Stimulated activated CD4-positive, alpha-beta T cell treated with anti-CD3 and anti-CD28 coated beads, Interleukin-12 subunit alpha, Interleukin-12 subunit beta, amount 100 ng/mL, for 24 hours (primary cell): ENCODE measurements at places on chromosomes 2 and 18.

DNA sequence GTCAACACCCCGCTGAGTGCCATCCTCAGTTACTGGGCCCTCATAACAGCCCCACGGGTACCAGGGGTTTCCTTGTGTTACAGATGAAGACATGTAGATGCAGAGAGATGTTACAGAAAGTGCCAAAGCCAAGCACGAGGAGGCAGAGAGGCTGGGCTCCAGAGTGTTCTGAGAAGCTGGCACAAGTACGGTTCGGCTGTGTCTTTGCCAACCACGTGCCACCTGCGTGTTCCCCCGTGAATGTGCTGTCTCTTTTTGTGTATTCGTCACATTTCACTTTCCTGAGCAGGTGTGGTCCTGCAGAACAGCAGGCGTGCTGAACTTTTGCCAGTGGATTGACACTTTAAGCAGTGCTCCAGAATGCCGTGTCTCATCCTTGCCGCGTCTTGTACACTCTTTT is 124.6 kb downstream of the NCK2 start:
- no peak for DNase-seq

GRCh38 chr2:136028001-136028400 is 42.6 kb upstream of the DARS1 start:
- no peak for DNase-seq

DNA sequence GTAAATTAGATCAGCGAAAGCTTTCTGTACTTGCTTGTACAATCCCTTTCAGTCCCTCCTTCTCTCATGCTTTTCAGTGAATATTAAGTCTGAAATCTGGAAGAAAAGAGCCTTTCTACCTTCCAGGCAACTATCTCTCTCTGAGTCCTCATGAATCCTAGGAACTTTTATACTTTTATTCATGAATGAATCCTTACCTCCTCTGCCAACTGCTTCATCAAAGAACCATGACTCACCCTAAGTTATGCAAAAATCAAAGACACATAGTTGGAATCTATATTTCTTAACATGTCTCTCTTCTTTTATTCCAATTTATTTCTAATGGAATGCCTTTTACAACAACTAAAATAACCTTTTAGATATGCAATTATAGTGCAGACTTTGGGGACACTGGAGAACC is 394.2 kb downstream of the CLIP4 start:
- no peak for DNase-seq

DNA sequence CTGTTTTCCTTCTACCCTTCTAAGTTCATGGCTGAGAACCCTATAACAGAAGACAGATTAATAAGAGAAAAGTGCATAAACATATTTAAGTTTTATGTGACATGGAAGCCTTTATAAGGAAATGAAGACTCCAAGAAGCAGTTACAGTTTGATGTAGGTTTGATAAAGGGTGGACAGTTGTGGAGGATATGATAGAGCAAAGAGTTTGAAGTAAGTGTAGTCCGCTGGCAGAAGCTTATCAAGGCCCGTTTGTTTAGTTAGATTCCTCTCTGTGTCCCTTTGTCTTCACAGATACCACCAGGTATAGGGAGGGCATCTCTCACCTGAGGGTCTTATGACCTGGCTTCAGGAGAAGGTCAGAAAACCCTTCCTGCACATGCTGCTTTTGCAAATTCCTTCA is 10.4 kb upstream of the CASP8 start:
- DNase-seq = no peak

DNA sequence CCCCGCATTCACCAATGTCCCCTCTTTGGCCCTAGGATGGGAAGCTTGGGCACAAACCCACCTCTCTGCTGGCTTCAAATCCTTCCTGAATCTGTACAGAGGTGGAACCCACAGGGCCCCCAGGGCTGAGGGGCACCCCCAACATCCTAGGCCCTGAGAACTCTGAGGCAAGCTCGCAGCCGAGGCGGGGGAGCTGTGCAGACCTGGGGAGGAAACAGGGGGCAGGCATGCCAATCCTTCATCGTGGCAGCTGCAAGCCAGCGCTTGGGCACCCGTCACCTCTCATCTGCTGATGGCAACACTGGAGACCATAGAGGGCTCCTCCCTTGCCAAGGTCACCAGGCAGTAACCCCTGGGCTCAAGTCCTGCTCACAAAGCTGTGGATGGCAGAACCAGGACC is 10.8 kb downstream of the ECEL1 start:
- DNase-seq = no peak

DNA sequence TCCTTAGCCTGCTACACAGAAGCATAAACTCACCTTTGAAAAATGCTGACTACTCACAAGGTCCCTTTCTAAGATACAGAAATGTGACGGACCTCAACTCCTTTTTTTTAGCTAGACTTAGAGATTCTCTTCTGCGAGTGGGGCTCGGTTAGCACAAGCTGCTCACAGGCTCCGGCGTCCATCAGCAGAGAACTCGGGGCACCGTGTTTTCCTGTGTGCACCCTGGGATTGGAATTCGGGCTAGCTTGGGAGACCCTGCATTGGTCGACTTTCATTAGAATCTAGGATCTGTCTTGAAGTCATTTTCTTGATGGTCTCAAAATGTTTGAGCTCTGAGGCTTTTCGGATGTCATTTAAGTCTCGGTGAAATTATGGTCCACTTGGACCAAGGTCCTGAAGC is 191.2 kb downstream of the GBX2 start:
- no peak for DNase-seq

DNA sequence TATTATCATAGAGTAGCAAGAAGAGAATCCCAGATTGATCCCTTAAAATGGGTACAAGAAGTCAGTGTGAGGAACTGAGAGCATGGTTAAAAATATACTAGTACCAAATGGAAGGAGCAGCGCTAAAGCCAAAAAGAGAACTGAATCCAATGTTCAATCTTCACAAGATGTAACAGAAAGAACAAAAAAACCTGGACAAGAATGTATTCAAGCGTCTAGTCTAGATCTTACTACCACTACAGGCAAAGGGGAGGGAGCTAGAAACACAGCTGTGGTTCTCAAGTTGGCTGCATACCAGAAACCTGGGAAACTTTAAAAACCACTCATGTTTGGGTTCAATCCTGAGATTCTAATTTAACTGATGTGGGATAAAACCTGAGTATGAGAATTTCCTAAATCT is 57.5 kb downstream of the PIAS2 start:
- no peak for DNase-seq

DNA sequence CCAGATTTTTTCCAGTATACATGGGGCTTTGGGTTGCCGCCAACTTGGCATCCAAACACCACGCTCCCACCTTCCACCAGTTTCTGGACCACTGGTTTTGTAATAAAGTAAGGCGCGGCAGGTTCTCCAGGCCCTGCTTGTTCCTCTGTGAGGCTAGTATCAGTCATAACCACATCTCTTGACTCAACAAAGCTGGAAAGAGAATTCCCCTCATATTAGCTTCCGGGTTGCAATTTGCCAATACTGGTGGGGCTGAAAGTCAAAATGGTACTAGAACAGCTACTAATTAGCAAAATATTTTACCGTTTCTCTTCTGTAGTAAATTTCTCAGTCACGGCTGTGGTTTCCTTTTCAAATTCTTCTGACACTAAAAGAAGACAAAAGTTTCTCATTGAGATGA is 25.0 kb downstream of the TTN start:
- DNase-seq = no peak

- no peak for DNase-seq
Observed at GRCh38 chr2:2876331-2877221, 501.0 kb downstream of the EIPR1 start.

DNA sequence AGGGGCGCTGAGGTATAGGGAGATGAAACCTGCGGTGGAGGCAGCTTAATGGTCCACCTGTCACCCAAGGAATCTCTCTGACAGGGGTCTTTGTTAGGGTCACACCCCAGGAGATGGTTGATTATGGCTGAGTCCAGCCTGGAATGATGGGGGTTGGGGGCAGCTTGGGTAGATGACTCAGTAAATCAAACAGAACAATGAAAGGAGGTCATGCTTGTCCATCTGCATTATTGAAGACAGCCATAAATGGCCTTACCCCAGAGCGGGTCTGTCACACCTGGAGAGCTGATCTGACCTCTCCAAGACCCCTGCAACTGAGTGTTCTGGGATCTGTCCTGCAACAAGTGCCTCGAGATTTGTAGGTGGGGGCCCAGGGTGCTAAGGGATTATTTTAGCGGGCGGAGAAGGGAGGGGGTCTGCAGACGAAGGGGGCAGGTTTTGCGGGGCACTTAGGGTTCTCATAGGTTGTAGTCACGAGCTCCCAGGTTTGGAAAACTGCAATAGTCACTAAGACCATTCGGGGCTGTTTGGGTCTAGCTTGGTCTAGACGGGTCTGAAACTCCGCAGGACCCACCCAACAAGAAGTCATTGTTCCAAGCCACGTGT is 771 bp upstream of the IGFBP2 start:
- no peak for DNase-seq

- DNase-seq = no peak
Observed at GRCh38 chr2:171102802-171103201, 57.9 kb downstream of the TLK1 start.

DNA sequence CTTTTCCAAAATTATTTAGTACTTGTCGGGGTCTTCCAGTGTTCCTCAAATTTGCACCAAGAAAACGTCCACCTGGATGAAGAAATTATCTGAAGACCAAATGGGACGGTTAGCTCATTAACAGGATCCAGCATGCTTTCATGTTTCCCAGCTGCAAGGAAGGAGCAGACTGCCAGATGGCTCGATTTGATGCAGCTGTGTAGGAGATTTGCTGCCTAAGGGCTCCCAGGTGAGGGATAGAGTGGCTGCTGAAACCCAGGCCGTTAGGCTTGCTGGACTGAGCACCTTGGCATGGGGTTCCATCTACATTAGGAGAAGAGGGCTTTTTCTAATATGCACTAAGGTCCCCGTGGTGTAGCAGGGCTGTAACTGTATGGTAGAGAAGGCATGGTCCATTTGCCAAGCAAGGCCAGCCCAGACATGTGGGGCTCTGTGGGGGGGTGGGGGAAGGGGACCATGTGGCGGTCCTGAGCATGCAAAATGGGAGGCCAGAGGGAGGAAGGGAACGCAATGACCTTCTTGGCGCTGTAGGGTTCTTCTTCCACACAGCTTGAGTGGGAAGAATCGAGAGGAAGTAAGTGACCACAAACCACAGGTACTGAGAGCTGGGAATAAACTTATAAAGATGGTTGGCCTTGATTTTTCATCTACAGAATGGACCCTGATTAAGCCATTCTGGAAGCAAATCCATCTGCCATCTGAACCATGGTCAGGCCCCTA is 144.0 kb downstream of the TMEM163 start:
- DNase-seq = no peak

- DNase-seq = no peak
Observed at GRCh38 chr2:172698041-172698863, 37.4 kb upstream of the RAPGEF4 start.

- no peak for DNase-seq
Observed at GRCh38 chr2:12164689-12165088, 418.3 kb downstream of the LPIN1 start.

DNA sequence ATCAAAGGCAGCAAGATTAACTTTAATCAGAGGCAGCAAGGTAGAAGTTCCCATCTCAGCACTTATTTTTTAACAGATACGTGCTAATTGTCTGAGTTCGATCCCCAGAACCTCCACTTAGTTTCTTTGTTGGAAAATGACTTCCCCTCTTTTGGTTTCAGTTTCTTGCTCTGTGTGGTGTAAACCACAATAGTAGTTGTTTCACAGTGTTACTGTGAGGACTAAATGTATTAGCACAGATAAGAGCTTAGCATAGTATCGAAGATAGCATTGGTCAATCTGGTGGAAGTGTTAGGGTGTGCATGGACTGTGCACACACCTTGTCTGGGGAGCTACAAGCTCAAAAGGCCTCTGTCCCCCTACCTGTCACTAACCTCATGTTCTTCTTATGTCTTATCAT is 988.3 kb upstream of the GYPC start:
- DNase-seq = no peak

GRCh38 chr2:176160251-176160985 is 3.3 kb downstream of the HOXD3 start:
- no peak for DNase-seq

GRCh38 chr18:46469186-46469915 is 187.7 kb downstream of the LOXHD1 start:
- DNase-seq = no peak

- no peak for DNase-seq
Observed at GRCh38 chr2:234257859-234258561, 207.5 kb downstream of the SPP2 start.

DNA sequence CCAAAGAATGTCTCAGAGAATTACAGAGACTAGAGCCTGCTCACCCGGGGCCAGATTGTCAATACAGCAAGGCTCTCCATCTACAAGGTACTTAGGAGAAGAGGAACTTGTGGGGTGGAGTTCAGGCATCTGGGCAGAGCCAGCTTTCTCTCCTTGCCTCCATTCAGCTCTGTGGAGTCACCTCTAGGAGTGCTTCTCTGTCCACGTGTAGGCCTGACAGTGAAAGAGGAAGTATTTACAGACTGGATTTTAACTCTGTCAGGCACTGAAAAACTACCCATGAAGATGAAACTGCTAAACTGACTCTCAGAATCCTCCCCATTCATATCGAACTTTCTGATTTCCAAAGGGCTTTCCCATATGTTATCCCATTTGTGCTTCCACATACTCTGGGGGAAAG is 315.6 kb downstream of the SETBP1 start:
- DNase-seq = no peak

DNA sequence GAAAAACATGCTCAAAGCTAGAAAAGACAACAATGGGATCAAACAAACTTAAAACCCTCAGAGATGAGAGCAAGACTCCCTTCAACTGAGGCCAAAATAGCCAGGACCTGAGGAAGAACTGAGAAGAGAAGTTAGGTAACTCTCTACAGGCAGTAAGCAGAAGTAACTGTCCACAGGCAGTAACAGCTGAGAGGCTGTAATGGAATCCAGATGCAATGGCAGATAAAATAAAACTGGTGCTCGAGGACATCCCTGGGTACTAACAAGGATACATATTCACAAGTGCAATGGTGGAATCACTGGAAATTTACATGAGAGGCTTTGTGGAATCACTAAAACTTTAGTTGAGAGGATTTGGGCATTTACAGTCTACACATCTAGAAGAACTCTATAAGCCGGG is 30.4 kb upstream of the C2orf66 start:
- DNase-seq = no peak

DNA sequence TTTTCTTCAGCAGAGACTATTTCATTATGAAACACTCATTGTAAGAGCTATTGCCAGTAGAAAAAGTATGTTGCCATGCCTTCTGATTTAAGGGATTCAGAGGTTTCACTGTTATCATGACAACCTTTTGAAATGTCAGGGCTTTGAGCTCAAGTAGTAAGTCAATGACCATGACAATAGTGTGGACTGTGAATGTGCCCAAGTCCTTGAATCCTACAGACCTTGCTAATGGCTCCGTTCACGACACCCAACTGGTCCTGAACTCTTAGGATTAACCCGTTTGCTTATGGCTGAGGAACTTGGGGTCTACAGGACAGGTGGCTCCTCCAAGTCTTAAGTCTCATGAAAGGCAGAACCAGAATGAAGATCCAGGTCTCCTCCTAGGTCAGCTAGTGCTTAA is 17.6 kb upstream of the KIDINS220 start:
- no peak for DNase-seq

DNA sequence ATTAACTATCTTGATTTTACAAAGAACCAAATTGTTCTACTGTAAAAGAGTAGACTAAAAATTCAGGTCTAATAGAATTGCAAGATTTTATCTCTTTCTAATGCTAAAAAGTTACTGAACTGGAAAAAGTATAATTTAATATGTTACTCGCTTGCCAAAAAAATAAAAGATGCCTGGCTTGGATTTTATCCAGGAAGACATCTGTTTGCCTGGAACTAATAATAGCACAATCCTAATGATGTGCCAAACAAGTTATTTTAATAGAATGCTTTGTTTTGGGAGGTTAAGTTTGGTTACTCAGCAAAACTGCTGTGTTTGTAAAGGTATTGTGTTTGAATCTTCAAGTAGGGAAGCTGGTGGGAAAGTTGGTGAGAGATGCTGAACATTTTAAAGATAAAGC is 19.4 kb upstream of the ZSWIM2 start:
- DNase-seq = no peak

- no peak for DNase-seq
Observed at GRCh38 chr2:96866586-96866985, 3.3 kb downstream of the SEMA4C start.
